ENCODE measurements at places on chromosomes 5 and 9.

GRCh38 chr5:35309365-35310130 lies 79.3 kb upstream of the PRLR start:
- no peak for DNase-seq

- DNase-seq: no peak
These were observed 2.7 kb downstream of the UGT3A1 start for GRCh38 chr5:35988529-35988928.

- no peak for DNase-seq
These were observed 5.7 kb downstream of the BRD3OS start for GRCh38 chr9:134030821-134031470.

DNA sequence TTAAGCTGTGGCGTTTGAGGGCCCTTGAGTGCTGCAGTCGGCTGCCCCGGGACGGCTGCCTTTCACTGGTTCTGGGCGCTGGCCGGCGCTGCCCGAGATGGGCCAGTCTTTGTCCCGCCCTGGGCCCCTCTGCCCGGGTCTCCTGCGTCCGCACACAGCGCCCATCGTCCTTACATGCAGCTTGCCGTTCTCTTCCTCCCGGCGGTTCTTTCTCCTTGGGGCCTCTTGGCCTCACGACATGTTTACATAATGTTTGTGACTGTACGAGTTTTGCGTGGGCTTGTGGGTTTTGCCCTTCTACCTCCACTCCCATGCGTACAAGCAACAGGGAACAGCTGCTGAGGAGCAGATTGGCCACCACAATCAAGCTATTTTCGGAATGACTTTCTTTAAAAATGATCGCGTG lies 618 bp downstream of the TNPO1 start:
- DNase-seq: peak; percentile 6

DNA sequence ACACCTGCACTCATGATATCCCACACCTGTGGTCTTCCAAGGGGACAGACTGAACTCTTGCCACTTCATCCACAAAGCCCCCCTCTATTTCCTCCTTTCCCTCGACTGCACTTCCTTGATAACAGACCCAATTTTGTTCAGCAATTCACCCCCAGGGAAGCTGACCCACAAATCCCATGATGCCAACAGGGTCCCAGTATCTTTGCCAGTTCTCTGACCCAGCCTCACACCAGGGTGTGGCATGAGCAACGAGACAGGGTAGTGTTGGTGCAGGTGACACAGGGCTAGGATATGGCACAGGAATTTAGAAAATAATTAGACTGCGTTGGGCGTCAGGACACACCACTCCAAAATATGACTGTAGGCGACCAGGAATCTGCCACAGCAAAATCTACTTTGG lies 30.2 kb upstream of the KCNIP1 start:
- DNase-seq: no peak

GRCh38 chr5:34895641-34896419 lies 19.5 kb downstream of the RAD1 start:
- DNase-seq: no peak

- no peak for DNase-seq
These were observed 343.2 kb downstream of the ZNF608 start for GRCh38 chr5:124403281-124403680.

- DNase-seq: no peak
These were observed 46.3 kb upstream of the PALM2AKAP2 start for GRCh38 chr9:109733690-109734089.

DNA sequence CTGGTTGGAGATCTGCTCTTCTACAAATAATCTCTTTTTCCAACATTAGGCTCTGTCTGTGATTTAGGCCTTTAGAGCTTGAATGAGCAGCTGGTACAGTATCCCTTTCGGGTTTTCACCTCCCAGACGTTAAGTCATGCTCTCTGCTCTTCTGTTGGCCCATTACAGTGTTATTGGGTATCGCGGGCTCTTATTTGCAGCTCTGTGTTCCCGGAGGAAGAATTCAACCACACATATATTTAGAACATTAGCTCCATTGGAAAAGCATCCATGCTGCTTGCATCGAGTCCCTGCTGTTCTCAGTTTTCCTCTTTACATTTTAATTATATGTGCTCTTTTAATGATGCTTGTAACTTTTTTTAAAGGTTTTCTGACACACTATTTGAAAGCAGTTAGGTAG lies 278.0 kb upstream of the ADCY2 start:
- no peak for DNase-seq

- DNase-seq: no peak
These were observed 365.4 kb downstream of the ARL15 start for GRCh38 chr5:53944981-53945380.

GRCh38 chr5:95863383-95863757 lies 40.8 kb upstream of the GLRX start:
- DNase-seq: no peak

- DNase-seq: no peak
These were observed 99.3 kb upstream of the LHFPL2 start for GRCh38 chr5:78747705-78748359.

DNA sequence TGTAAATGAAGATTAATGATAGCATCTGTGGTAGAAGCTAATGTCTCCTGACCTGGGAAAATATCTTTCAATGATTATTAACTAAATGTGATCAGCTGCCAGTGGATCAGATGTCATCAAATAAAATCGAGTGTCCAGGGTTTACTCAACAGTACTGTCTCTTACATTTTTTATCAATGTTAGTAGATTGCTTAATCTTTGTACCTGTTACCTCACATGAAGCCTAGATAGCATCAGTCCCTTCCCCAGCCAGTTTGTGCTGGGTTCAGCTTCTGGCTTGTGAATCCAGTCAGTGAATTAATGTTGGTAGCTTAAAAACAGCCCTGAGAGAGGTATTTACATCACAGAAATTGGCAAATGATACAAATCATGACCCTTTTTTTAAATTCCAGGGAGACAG lies 134.4 kb downstream of the GHR start:
- DNase-seq: no peak

DNA sequence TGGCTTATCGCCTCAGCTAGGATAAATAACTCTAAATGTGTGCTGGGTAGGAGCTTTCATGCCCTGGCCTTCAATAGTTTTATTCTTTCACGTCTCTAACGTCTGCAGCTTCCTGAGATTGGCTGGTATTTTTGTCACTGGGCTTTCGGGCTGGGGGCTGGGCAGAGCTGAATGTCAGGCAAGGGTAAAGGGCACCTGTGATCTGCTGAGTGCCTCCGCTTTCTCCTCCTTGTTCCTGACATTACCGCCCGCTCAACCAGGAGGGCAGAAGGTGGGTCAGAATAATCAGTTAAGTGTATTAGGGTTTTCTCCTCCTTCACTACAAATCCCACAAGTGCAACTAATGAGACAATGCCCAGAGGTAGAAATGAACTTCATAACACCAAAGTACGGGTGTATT lies 216.6 kb downstream of the TSSK1B start:
- DNase-seq: no peak

GRCh38 chr9:18358325-18358724 lies 115.6 kb upstream of the ADAMTSL1 start:
- DNase-seq: no peak

GRCh38 chr5:170393235-170393634 lies 4.1 kb upstream of the KCNMB1 start:
- DNase-seq: no peak

GRCh38 chr9:77495834-77496671 lies 152.1 kb downstream of the GNA14 start:
- no peak for DNase-seq

DNA sequence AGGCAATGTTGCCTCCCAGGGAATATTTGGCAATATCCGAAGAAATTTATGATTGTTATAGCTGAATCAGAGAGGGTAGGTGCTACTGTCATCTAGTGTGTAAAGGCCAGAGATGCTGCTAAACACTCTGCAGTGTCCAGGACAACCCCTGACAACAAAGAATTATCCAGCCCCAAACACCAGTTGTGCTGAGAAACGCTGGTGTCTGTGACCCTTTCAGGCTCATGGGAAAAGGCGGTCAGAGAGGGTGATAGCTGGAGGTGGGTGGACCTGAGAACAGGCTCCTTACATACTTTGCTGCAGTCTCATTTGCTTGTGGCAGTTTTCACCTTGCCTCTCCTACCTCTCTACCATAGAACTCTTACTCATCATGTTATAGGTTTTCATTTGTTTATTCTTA lies 295.3 kb upstream of the DMRT1 start:
- DNase-seq: no peak

- no peak for DNase-seq
These were observed 1105.8 kb upstream of the SEMA6A start for GRCh38 chr5:117680426-117680825.

DNA sequence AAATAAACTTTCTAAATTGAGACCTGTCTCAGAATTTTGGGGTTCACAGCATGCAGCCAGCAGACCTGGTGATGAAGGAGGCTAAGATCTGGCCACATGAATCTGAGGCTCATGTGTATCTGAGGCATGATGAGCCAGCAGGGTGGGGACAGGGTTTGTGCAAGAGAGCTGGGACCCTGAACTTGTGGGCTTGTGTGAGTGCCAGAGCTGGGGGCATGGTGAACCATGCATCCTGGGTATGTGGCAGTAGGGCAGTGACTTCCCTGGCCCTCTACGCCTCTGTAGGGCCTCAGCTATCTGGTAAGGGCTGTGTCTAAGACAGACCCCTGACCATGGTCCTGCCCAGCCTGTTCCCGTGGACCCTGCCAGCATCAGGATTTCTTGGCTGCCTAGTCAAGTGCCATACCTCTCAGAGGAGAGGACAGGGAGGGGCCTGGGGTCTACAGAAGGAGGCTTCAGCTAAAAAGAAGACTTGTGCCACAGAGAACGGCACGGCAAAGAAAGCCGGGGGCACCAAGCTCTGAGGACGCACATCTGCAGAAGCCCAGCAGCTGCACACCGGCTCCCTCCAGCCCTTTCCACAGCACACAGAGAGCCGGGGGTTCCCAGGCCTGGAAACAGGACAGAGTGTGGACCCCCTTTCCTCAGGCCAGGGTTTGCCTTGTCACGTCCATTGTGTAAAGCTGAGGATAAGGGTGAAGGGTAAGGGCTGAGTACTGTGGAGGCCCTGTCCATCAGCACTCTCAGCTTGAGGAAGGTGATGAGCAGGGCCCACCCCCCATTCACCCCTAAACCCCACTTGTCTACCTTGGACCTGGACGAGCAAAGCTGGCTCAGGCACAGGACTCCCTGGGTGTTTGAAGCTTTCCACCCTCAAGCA lies 130.1 kb downstream of the MRPL36 start:
- DNase-seq: no peak

DNA sequence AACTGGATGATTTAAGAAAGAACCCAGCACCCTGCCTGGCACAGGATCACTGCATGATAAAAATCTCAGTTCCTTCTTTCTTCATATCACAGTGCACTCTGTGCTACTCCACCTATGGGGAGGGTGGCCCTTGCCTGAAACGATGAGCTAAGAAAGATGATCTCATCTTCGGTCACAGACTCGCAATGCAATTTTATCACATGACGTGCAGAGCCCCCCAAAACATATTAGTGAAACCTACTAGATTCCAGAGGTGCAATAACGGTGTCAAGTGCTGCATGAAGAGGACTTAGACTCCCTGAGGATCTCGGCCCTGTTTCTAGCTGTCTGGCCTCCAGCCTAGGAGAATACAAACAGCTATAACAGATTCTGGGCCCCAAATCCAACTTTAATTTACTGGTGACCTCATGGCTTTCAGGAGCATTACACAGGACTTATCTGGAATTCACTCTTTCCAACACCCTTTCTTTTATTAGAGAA lies 104.0 kb downstream of the EBF1 start:
- no peak for DNase-seq

DNA sequence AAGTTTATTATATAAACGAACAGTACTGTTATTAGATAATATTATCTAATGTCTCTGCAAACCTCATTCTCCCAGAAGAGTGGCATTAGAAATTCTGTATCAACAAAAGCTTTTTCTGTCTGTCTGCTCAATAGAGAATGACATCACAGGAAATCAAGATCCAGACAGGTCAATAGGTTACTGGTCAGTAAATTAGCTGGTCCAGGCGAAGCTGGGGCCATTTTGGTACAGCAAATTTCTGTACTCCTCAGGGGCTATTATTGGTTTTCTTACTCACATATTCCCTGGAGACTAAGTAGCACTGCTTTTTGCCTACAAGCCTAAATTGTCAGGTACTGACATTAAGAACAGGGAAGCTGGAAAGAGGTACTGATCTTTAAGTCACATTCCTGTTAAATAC lies 80.5 kb downstream of the PLPP1 start:
- DNase-seq: no peak

- DNase-seq: no peak
These were observed 8.1 kb downstream of the ARRDC3 start for GRCh38 chr5:91374893-91375520.

DNA sequence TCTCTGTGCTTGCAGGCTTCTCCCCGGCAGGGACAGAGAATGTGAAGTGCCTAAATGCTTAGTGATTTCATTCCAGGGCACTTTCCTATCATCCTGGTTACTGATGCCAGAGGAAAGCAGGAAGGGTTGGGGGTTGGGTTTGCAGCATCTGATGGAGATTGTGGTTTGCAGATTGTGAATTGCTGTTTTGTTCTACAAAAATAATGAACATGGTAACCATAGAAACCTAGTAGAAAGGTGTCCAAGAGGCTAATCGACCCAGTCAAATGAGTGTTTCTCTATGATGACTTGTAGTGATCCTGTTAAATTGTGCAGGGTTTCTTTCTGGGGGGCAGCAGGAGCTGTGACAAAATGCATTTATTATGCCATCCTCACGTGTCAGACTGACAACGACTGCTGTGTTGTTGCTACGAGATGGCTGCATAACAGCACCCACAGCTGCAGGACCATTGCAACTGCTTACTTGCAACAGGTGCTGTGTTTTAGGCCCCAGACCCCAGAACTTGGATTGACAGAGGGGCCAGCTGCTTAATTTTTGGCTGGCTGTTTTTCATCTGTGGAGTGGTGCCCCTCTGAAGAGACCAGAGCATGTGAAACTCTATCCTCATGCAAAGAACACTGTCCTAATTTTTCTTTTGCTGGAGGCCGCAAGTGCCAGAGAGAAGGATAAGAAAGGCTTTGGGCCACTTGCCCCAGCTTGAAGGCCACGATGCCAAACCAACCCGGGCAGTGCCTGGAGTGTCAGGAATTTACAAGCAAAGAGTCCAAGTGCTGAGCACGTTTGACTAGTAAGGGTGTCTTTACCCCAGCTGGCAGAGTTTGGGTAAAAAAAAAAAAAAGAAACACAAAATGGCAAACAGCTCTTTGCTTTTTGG lies 397.8 kb downstream of the GADD45G start:
- no peak for DNase-seq

DNA sequence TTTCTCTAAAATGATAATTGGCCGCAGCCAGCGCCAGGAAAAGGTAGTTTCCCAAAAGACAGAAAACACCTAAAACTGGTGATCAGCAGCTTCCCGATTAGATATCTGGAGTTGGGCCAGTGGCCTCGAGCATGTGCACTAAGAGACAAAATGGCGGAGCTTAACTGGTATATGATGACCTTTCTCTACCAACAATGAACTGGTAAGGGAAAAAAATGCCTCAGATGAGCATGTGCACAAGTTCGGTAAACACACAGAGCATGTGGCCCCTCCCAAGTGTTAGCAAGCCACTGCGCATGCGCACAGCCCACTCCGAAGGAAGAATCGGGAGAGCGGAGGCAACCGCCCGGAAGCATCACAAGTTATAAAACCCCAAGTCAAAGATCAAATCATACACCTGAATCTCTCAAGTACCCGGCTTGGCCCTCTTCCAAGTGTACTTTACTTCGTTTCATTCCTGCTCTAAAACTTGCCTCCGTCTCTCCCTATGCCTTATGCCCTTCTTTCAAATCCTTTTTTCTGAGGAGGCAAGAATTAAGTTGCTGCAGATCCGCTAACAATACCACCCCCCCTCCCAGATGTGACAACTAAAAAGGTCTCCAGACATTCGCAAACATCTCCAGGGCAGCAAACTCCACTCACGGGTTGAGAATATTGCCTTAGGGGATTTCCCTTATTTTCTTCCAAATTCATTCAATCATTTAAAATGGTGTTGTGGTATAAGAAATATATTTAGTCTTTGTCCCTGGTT lies 15.0 kb upstream of the PTBP3 start:
- peak; percentile 59 for DNase-seq

- no peak for DNase-seq
These were observed 12.1 kb downstream of the MAN2A1 start for GRCh38 chr5:109701792-109702191.

Measured in T-cell (primary cell).